ENCODE measurements at places on chromosomes 5 and 9. TPM values are rescaled to one million over a fixed set of nuclear protein-coding genes. Genes with fewer than 3 reads are reported as not detected.
A peak's percentile ranks its signal among the peaks of the same experiment; 100 is the strongest.

- DNase-seq = no peak
These were observed 58.7 kb downstream of the ICE1 start for GRCh38 chr5:5481206-5481605.

DNA sequence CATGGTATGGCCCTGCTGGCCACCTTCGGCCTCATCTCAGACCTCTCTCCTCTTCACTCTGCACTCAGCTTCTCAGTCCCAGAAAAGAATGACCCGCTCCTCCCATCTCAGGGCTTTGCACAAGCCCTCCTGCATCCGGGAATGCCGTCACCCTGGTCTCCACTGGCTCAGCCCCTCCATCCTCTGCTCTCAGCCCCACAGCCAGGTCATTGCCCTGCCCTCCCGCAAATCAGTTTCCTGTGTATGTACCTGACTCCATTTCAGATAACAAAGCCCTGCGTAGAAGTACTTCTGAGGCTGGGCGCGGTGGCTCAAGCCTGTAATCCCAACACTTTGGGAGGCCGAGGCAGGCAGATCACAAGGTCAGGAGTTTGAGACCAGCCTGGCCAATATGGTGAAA, 28.9 kb upstream of the EEIG1 start:
- no peak for DNase-seq

- DNase-seq = no peak
These were observed 125.3 kb upstream of the ABCA1 start for GRCh38 chr9:105053209-105053652.

DNA sequence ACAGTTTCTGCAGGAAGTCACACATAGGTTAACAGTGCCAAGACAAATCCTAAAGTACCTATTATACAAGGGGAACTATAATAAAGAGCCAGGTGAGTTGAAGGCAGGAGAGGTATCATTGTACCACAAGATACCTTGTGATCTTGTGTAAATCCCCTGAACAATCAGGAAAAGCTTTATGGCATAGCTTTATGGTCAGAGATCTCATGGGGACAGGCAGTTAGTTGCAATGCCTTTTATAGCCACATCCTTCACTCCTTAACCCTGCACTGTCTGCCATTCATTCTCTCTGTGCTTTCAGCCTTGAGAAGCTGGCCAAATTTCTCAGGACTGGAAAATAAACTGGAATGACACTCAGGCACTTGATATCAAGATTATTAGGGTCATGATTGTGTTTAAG, 97.0 kb downstream of the GHR start:
- no peak for DNase-seq

- DNase-seq = no peak
These were observed 35.6 kb upstream of the NEURL1B start for GRCh38 chr5:172605466-172605865.

GRCh38 chr5:57171816-57172465, 1.9 kb upstream of the GPBP1 start:
- DNase-seq = no peak

GRCh38 chr5:15803280-15803679, 303.3 kb downstream of the FBXL7 start:
- no peak for DNase-seq

GRCh38 chr5:40436535-40437237, 243.0 kb upstream of the PTGER4 start:
- DNase-seq = no peak

- no peak for DNase-seq
These were observed 126.1 kb downstream of the BNC2 start for GRCh38 chr9:16744394-16744793.

DNA sequence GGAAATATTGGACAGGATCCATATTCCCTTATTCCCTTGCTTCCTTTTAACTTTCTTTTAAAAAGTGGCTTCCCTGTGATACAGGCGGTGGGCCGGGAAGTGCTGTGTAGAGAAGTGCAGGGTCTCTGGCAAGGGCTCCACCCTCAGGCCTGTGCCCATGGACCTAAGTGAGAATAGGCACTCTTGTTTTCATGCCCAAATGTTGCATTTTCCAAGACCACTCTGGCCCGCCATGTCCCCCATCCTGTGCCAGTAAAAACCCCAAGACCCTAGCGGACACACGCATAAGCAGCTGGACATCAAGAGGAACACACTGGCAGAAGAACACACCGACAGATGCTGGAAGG, 193.4 kb downstream of the FBXL7 start:
- no peak for DNase-seq

GRCh38 chr5:62718324-62718723, 139.7 kb downstream of the LRRC70 start:
- no peak for DNase-seq

- DNase-seq = no peak
These were observed 338.1 kb upstream of the ATP10B start for GRCh38 chr5:161190086-161190485.

- no peak for DNase-seq
These were observed 18.8 kb downstream of the BRD8 start for GRCh38 chr5:138159666-138160065.

GRCh38 chr5:67255881-67256280, 59.3 kb upstream of the CD180 start:
- DNase-seq = no peak

- peak; percentile 92 for DNase-seq
These were observed 104.4 kb downstream of the ARHGAP26 start for GRCh38 chr5:142874540-142874939.

DNA sequence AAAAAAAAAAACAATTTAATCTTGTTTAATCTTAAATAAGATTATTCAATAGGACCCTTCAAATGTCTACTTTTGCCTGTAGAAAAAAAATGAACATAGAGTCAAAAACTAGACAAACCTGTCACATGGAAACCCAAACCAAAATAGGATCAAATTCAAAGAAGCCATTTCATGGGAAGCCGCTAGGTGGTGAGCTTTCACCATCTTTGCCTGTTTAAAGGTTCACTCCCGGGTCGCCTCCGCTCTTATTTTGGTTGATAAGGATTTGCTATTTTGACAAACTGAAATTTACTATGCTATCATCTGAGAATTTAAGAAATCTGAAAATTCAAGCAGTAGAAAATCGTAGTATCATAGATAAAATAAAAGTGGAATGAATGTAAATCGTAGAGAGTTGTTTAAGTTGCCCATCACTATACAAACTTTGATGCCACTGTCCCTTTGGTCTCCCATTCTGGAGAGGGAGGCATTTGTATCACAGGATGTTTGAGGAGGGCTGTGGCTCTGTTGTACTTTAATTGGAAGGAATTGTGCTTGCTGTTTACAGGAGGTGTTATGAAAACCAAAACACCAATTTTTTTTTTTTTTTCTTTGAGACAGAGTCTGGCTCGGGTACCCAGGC, 43.5 kb upstream of the DNAH5 start:
- no peak for DNase-seq

NUTM2G gene
- not detected for total RNA-seq

NKD2 gene
- total RNA-seq = 1.9 TPM
